ENCODE measurements at places on chromosomes 1 and 21.

DNA sequence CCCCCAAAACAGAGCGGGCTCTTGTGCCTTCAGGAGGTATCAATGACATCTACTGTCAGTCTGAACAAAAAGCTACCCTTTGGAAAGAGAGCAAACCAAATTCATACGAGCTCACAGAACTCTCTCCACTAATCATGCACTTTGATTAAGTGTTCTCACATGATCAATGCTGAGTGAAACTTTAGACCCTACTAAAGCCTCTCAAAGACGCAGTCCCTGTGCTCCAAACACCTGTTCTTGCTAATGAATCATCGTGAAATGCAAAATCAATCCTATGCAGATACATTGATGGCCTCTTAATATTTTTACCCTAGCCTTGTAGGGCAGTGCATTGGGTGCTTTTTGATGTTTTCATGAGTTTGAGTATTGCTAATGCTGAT lies 113.4 kb downstream of the ZBTB18 start:
- no peak for DNase-seq

GRCh38 chr1:213676736-213677135 lies 311.0 kb upstream of the PROX1 start:
- no peak for DNase-seq

GRCh38 chr1:3031401-3032221 lies 10.3 kb downstream of the ACTRT2 start:
- DNase-seq: no peak

- DNase-seq: no peak
Observed at GRCh38 chr1:64031236-64031635, 172.2 kb upstream of the UBE2U start.

GRCh38 chr21:44975720-44976555 lies 36.1 kb downstream of the SLX9 start:
- no peak for DNase-seq

DNA sequence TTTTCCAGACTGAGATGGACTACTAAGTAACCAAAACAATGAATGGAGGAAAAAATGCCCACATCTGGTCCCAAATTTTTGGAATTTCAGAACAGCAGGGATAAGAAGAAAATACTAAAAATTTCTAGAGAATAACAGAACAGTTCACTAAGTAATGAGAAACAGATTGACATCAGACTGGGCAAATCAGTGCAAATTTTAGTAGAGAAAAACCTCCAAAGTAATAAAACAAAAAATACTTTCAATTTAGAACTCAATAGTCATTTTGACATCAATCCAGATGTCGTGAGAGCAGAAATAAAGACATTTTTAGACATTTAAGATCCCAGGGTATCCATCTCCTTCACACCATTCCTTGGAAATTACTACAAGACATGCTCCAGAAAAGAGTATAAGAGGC lies 39.3 kb downstream of the CRP start:
- no peak for DNase-seq

Measured in activated CD4-positive, alpha-beta T cell treated with anti-CD3 and anti-CD28 coated beads, Interleukin-2, amount 50 U/mL, for 24 hours (primary cell).